ENCODE measurements at places on chromosomes 7 and 10. TPM values are rescaled to one million over a fixed set of nuclear protein-coding genes. Genes with fewer than 3 reads are reported as not detected.

Gene GHRHR
- not detected for total RNA-seq

Gene HTRA1
- total RNA-seq = 413 TPM

Gene FFAR4
- total RNA-seq = not detected

Gene KCNIP2
- 1.4 TPM for total RNA-seq

Gene GALNT17
- total RNA-seq = 0.36 TPM

Gene GLCCI1
- 9.1 TPM for total RNA-seq

Gene SCIN
- 4.7 TPM for total RNA-seq

Gene DBF4
- total RNA-seq = 12.7 TPM

Gene GCK
- total RNA-seq = not detected

Gene CTAGE4
- total RNA-seq = 0.36 TPM

Gene CXCL12
- 358 TPM for total RNA-seq

Gene PON1
- total RNA-seq = not detected

- no peak for DNase-seq
Observed at GRCh38 chr10:71473671-71474599, 77.2 kb downstream of the CDH23 start.

- DNase-seq = peak; percentile 54
Observed at GRCh38 chr10:132271458-132272230, 36.1 kb downstream of the STK32C start.

DNA sequence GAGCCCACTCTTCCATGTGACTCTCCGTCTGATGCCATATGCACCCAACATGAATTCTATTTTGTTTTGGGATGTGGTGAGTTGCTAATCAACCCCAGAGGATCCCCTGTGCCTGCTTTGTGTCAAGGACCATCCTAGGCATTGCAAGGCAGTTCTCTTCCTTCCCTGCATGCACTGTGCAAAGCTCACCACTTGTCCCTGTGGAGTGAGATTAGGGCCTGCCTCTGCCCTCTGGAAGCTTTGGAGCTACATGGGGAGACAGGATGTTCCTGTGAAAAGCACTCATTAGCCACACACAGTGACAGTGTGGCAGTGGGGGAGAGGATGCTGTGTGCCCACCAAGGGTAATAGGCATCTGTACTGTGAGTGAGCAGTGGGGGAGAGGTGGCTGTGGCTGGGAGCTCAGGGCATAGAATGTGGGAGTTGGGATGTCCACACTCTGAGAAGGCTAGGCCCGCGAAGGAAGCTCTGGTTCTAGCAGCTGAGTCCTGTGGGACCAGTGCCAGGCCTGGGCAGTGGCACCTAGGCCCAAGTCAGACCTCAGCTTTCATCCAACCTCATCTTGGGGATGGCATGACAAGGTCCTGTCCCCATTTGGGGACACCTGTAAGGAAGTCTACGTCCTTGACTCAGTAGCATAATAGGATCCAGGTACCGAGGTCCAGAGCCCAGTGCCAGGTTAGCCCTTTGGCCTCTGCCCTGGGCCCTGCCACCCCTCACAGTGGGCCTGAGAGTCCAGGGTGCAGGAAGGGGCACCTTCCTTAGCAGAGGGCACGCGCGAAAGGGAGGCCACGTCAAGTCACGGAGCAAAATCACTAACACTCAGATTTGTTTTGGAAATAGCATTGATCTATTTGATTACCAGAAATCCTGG lies 6.6 kb downstream of the ADRA2A start:
- no peak for DNase-seq

- no peak for DNase-seq
Observed at GRCh38 chr7:50614721-50615518, 49.7 kb upstream of the DDC start.

GRCh38 chr7:45036796-45037195 lies 36.8 kb downstream of the CCM2 start:
- DNase-seq = no peak

- peak; percentile 55 for DNase-seq
Observed at GRCh38 chr10:49518982-49519578, 19.8 kb downstream of the ERCC6 start.

DNA sequence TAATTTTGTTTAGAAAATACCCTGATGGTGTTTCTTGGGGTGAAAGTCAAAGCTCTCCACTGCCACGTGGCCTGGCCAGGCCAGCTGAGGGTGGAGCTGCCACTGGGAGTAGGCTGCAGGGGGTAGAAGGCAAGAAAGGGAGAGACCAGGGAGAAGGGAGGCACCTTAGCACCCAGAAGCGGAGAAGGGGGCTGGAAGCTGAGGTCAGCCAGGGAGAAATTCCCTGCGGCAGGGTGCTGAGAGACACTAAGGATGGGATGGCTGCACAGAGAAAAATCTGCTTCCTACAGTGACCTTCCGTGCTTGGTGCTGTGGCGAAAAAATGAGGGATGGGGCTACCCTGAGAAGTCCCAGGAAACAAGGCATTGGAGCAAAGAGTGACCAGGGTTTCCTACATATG lies 143.7 kb downstream of the SLIT1 start:
- DNase-seq = peak; percentile 37

- no peak for DNase-seq
Observed at GRCh38 chr7:50262446-50262845, 42.1 kb upstream of the IKZF1 start.

- no peak for DNase-seq
Observed at GRCh38 chr10:107280293-107280692, 115.8 kb upstream of the SORCS1 start.

GRCh38 chr10:117262903-117263293 lies 22.0 kb downstream of the SLC18A2 start:
- DNase-seq = no peak

DNA sequence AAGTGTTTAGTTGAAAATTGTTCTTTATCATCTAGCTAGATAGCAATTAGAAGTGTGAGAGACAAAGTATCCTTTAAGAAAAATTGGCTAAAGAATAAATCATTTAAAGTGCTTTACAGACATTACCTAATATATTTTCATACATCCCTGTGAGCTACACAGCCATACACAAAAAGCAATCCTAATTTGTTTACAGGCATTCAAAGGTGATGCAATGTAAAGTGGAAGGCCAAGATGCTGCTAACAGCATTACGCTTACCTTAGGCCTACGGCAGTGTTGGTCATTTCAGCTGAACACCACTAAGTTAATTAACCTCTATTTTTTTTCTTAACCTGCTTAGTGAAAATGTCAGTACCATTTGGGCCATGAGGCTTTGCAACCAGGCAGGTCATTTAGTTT lies 10.7 kb upstream of the CASD1 start:
- DNase-seq = no peak

- DNase-seq = peak; percentile 88
Observed at GRCh38 chr7:73809467-73809951, 21.3 kb upstream of the CLDN4 start.

DNA sequence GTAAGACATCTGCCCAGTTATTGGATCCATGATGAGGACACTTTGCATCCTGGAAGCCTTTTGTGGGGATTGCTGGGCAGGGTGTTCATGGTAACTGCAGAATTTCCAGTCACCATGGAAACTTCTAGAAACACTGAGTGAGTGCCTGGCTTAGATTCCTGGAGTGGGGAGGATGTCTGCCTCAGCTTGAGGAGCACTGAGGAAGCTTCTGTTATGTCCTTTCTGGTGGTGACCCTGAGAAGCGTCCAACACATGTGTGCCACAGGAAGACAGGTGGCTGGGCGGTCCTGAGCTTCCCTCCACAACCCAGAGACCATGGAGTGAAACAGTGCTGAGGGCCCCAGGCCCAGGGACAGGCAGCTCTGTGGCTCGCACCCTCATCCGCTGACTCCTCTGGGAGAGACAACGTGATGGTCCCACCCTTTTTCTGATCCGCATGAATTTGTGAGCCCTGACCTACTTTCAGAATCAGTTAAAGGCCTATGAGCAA lies 191.8 kb upstream of the CXCL12 start:
- peak; percentile 59 for DNase-seq

- no peak for DNase-seq
Observed at GRCh38 chr10:81116201-81116600, 578.5 kb downstream of the SH2D4B start.

DNA sequence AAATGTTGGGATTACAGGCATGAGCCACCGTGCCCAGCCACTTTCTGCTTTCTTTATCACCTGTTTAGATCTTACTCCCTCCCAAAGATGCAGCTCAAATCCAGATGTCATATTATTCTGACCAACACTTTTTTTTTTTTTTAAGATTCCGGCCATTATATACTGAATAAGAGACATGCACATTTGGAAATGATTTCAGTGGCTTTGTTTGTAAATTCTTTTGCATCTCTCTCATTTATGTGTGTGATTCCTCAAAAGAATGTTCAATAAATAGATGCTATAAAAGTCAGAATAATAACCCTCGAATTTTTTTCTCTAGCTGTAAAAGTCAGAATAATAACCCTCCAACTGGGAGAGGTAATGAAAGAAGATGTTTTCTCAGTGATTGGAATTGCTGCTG lies 25.4 kb downstream of the HECW1 start:
- DNase-seq = no peak

DNA sequence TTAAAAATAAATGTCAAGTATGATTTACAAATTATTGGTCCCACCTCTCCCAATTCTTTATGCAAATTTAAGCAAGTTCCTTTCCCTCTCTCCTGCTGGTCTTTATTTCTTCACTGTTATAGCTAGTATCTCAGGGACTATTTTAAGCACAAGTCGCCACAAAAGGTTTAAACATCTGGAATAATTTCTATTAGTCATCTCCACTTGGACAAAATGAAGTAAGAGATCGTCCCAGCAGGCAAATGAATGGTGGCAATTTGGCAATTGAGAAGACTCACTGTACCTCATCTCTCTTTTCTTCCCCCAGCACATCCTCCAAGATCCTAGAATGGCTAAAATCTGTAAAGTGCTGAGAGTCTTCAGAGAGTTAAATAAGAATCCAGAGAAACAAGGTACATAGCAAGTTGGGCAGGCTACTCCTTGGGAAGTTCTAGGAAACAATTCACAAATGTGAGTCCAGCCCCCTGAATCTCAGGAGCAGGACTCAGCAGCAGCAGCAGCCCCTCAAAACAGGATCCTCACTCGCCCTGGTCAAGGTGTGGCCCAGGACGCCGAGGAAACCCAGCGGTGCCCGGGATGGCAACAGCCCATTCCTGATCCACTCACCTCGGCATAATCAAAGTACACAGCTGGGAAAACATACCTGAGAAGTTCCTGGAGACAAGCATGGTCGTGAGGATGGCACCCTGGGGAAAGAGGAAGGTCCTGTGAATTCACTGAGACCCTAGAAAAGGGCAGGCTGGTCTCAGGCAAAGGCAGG lies 30.3 kb upstream of the NDST2 start:
- peak; percentile 31 for DNase-seq

GRCh38 chr10:69272624-69273023 lies 5.7 kb upstream of the HK1 start:
- no peak for DNase-seq

DNA sequence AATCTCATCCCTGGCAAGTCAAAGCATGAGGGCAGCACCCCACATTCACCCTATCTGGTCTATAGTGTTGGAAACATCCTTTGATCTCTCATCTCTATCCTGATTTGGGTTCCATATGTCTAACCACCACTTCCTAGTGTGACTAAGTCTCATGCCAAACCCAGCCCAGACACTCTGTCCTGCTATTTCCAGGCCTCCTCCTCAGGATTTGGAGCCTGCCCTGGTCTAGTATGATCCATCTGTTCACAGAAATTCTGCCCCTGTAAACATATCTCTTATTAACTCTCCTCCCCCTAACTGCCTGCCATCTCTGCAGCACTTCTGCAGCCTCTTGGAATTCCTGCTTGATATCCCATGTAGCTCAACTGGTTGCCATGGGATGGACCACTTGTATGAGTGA lies 320.9 kb upstream of the IMMP2L start:
- no peak for DNase-seq

GRCh38 chr7:26441002-26441521 lies 149.4 kb downstream of the SNX10 start:
- DNase-seq = no peak

DNA sequence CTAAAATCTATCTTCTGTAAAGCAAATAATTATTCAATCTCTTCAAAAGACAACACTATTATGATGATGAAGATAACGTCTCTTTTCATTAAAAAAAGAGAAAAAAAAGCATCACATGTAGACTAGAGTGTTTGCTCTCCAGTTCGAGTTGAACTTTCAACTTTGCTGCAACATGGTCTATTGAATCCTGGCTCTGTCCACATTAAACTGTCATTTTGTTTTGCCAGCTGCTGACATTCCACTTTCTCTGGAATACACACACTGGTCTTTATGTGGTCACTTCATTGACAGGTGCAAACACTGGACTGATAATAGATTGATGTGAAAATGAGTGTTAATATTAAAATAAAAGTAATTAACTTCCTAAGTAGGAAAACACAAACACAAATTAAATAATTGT lies 61.7 kb downstream of the PTF1A start:
- DNase-seq = no peak

GRCh38 chr10:106873770-106874603 lies 290.5 kb downstream of the SORCS1 start:
- DNase-seq = no peak

DNA sequence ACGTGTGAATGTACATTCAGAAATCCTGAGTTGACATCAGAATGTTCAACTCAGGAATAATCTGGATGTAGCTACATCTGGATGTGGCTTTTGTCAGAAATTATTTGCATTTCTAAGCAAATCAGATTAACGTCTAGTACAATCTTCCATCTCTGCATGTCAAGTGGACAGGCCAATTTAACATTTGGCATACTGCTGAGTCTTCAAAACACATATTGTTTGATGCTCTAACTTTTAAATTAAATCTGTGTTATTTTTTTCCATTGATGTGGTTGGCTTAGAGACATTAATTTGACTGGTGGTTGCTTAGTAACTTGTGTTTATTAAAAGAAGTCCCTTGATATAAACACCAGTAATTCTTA lies 3.4 kb downstream of the STAMBPL1 start:
- no peak for DNase-seq

- DNase-seq = no peak
Observed at GRCh38 chr10:111017098-111017497, 59.7 kb upstream of the ADRA2A start.

GRCh38 chr10:28091913-28092312 lies 93.0 kb upstream of the ODAD2 start:
- no peak for DNase-seq

GRCh38 chr10:94683214-94684054 lies at the start of gene CYP2C18:
TSS of gene CYP2C18 (plus strand) at chr10:94683729. CDS start at chr10:94683820, 91 bp downstream.
- DNase-seq = no peak

GRCh38 chr7:118039963-118040489 lies 143.9 kb upstream of the LSM8 start:
- DNase-seq = no peak
